Hepatocyte (in vitro differentiated cells): ENCODE measurements at places on chromosomes 4 and X. TPM values are rescaled to one million over a fixed set of nuclear protein-coding genes. Genes with fewer than 3 reads are reported as not detected.

DNA sequence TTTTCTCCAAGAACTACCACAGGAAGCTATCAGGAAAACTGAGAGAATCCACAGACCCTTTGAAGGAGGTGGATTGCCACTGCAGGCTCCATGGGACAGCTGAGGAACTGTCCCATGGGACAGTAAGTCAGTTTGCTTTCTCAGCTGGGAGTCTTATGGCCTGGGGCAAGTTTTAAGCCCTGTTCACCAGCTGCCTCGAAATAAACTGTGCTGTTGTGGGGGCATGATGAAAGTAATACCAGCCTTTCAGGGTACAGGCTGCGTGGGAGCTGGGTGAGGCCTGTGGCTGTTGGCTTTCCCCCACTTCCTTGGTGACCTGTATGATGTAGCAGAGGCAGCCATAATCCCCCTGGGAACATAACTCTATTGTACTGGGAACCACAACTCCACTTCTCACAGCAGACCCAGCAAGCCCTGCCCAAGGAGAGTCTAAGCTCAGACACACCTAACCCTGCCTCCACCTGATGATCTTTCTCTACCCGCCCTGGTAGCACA lies 452.1 kb downstream of the STPG2 start:
- DNase-seq: no peak

DNA sequence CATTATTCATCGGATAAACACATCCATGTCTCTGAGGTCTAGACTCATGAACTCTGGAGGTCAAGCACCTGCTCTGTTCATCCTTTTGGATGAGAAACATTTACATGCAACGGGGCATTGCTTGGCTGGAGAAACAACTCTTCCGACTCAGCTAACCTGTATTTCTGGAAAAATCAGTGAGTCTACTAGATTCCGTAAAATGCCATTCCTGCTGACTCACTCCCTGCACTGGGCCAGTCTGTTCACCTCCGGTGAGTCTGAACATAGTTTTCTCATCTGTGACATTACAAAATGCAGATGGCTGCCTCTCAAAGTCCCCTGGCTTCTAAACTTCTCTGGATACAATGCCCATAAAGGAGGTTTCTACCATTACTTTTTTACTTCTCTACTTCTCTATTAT lies 185.7 kb upstream of the HS3ST1 start:
- peak; percentile 69 for DNase-seq

- no peak for DNase-seq
These were observed 308.5 kb upstream of the AADAT start for GRCh38 chr4:170398218-170398617.

DNA sequence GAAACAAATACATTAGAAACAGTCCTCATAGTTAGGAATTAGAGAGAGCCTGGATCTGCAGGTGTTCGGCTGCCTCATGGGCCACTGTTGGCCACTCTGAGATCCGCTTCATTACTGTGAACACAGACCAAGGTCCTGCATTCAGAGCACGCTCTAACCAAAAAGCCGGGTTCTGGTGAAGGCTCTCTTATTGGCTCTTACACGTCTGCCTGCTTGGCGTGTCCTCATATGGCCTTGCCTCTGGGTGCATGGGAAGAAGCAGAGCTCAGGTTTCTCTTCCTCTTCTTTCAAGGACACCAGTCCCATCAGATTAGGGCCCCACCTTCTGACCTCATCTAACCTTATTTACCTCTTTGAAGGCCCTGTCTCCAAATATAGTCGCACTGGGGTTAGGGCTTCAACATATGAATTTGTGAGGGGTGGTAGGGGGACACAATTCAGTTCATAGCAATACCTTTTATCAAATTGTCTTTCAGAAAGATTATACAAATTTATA lies 37.1 kb upstream of the ELF2 start:
- no peak for DNase-seq

- DNase-seq: no peak
These were observed 76.8 kb downstream of the DCHS2 start for GRCh38 chr4:154414796-154415195.

- no peak for DNase-seq
These were observed 175.8 kb upstream of the MTMR8 start for GRCh38 chrX:64571011-64571410.

- no peak for DNase-seq
These were observed 27.5 kb downstream of the CASK start for GRCh38 chrX:41895826-41896225.

- DNase-seq: no peak
These were observed 1293.4 kb downstream of the ARAP2 start for GRCh38 chr4:34950926-34951325.

GRCh38 chr4:139278912-139279759 lies 889 bp downstream of the MGARP start:
- no peak for DNase-seq

DNA sequence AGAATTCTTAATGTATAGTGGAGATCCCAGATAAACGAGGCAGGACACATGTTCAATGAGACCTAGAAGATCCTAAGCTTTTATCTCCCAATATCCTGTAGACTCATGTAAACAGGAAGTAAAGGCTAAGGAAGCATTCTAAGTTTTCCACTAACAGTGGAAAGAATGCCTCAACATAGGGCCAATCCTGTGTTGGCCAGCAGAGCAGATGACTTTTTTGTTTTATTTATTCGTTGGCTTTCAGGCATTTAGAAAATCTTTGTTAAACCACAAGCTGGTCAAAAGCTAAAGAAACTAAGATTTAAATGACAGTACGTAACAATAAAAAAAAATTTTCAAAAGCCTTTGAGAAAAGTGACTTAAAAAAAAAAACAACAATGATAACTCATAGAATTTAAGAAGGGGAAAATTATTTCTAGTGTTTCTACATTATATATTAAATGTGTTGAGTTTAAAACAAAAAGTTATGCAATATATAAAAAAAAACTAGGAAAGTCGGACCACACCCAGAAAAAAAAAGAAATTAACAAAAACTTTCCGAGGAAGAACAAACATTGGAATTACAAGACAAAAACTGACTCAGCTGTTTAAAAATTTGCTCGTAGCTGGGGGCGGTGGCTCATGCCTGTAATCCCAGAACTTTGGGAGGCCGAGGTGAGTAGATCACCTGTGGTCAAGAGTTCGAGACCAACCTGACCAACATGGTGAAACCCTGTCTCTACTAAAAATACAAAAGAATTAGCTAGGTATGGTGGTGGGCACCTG lies 759.3 kb downstream of the FSTL5 start:
- no peak for DNase-seq

Gene NALF2
- 0.16 and 0.20 TPM in 2 replicates for total RNA-seq

Gene SLC9B1
- total RNA-seq: not detected in 2 replicates

Gene XAGE1A
- not detected in 2 replicates for total RNA-seq

Gene HTN1
- not detected in 2 replicates for total RNA-seq
